ENCODE measurements at places on chromosomes 6 and 20.

DNA sequence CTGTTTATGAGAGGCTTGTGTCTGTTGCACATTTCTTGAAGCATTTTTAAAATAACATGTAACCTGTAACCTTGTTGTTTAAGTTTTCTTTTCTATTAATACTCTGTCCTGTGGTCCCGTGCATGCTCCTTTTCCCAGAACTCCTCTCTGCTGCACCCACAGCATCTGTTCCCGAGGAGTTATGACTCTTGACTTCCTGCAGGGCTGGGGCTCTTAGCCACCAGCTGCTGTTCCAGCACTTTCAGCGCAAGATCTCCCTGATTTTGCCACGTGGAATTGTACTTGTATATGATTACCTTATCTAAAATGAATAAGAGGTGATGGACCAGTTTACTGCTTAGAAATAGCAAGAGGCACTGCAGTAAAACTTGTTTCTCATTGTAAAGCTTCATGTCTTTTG is 150.6 kb downstream of the QKI start:
- DNase-seq: no peak

GRCh38 chr6:158686791-158687381 is 37.0 kb downstream of the SYTL3 start:
- no peak for DNase-seq

GRCh38 chr6:74073999-74074398 is 378.0 kb downstream of the CD109 start:
- DNase-seq: no peak

DNA sequence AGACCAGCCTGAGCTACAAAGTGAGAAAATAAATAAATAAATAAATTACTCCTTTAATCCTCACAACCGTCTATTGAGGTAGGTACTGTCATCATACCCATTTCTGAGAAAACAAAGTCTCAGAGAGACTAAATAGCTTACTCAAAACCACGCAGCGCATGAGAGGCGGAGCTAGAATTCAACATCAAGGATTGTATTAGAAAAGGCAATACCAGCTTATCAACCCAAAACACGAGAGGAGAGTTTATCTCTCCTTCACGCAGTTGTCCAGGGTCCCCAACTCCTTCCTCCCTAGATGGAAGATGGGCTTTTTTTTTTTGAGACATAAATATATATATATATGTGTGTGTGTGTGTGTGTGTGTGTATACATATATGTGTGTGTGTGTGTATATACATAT is 12.2 kb downstream of the HNF4A start:
- no peak for DNase-seq

DNA sequence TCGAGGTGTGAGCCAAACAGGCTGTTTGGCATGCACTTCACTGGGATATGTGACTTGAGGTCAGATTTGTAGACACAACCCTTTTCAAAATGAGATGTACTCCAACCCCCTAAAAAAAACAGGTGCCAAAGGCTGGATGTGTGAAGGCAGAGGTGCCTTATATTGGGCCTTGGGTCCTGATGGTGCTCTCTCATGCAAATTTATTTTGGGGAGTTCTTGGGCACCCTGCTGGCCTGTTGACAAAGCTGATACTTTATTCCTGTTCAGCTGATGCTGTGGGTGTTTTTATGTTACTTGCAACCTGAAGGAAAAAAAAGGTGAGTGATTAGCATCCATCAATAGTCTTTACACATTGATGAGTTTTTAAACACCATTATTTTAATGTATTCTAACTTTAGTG is 121.5 kb downstream of the DNAH8 start:
- DNase-seq: no peak

GRCh38 chr20:19777981-19778380 is 19.9 kb downstream of the RIN2 start:
- no peak for DNase-seq

DNA sequence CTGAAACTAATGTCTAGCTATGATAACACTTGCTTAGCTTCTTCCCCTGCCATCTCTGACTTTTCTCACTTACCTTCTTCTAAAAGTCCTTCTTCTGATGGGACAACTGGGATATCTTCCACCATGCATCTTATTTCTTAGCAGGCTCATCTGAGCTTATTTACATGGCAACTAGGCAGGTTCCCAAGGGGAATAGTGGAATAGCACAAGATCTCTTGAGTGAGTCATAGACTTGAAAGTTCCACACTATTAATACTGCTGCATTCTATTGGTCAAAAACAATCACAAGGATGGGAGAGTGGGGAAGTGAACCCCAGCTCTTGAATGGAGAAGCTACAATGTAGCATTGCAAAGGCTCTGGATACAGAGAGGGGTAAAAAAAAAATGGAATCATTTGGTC is 142.1 kb downstream of the HAO1 start:
- DNase-seq: no peak

GRCh38 chr6:154602296-154602695 is 91.8 kb upstream of the CNKSR3 start:
- no peak for DNase-seq

- DNase-seq: no peak
Observed at GRCh38 chr20:40997116-40997515, 31.5 kb upstream of the TOP1 start.

- no peak for DNase-seq
Observed at GRCh38 chr6:11865680-11866300, 87.2 kb upstream of the ADTRP start.

DNA sequence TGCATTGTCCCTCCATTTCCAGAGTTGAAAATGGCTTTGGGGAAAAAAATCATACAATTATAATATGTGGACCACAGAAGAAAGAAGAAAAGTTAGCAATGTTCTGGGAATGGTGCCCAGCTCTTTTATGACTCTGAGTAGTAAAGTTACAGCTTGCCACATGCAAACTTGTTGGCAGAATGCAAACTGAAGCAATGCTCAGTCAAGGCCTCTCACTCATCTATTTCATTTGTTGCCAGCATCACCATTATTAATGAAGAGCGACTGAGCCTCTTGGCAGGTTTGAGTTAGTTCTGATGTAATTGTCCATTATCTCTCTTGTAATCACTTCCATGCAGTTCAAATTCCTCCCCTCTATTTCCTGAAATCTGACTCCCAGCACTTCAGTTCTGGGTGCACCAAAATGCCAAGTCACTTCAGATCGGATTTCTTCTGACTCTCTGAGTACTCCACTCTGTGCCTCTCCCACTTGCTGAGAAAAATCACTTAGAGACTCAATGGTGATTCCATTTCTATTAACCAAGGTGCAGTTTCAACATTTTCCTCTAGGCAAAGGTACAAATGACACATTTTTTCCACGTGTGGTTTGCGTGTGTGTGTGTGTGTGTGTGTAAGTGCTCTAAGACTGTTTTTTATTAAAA is 154.4 kb upstream of the STMND1 start:
- no peak for DNase-seq

GRCh38 chr6:163302747-163303146 is 111.8 kb upstream of the QKI start:
- no peak for DNase-seq

GRCh38 chr20:48338717-48339116 is 489.1 kb downstream of the PREX1 start:
- DNase-seq: no peak

GRCh38 chr6:7646394-7646793 is 56.4 kb downstream of the SNRNP48 start:
- DNase-seq: no peak

DNA sequence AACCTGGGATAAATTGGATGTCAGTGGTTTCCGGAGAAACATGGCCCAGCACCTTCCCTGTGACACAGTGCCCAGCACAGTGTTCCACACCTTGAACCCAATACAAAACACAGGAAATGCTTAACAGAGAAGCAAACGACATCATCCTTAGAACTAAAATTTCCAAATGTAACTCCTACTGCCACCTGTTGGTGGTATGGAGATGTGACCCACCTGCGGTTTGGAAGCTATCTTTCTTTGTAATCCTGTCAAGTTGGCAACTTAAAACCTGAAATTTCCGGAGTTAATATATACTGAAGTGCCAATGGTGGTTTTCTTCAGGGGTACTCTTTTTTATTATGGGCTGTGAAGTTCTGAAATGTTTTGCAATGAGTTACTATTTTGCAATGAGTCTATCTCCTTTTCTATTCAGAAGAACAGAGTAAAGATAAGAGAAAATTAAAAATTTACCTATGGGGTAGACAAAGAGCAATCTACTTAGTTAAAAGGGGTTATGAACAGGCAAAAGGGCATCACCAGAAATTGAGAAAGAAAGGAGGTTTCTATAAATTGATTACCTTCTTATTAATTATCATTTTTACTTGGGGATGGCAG is 658.8 kb downstream of the PTPRT start:
- DNase-seq: no peak

- DNase-seq: no peak
Observed at GRCh38 chr20:5612581-5613301, 137.5 kb upstream of the SHLD1 start.

- DNase-seq: no peak
Observed at GRCh38 chr6:169665289-169665688, 36.5 kb downstream of the WDR27 start.

DNA sequence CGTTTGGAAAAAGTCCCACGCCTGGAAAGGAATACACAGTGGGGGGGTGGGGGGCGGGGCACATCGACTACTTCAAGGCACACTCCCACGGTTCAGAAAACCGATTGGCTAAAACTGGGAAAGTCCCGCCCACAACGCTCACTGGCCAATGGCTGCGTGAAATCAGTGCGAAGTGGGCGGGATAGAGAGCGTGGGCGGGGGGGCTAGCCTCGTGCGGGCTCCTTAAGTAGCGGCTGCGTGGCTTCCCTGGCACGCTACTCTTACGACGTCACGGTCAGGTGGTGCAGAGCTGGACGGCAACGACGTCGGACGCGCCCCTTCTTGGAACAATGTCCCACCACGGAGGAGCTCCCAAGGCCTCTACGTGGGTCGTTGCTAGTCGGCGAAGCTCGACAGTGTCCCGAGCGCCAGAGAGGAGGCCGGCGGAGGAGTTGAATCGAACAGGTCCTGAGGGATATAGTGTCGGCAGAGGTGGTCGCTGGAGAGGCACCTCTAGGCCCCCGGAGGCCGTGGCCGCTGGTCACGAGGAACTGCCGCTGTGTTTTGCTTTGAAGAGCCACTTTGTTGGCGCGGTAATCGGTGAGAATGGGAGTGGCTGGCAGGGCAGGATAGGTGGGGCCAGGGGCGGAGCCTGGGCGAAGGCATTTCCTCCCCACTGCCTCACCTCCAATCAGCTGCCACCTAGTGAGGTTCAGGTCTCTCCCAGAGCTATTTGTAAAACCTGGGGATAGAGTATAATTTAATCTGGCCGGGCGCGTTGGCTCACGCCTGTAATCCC is at the start of gene DDX43:
Gene DDX43 (plus strand): TSS at position 252 of the 778 bp plus-strand sequence. CDS start 78 bp downstream, at position 330.
- no peak for DNase-seq

DNA sequence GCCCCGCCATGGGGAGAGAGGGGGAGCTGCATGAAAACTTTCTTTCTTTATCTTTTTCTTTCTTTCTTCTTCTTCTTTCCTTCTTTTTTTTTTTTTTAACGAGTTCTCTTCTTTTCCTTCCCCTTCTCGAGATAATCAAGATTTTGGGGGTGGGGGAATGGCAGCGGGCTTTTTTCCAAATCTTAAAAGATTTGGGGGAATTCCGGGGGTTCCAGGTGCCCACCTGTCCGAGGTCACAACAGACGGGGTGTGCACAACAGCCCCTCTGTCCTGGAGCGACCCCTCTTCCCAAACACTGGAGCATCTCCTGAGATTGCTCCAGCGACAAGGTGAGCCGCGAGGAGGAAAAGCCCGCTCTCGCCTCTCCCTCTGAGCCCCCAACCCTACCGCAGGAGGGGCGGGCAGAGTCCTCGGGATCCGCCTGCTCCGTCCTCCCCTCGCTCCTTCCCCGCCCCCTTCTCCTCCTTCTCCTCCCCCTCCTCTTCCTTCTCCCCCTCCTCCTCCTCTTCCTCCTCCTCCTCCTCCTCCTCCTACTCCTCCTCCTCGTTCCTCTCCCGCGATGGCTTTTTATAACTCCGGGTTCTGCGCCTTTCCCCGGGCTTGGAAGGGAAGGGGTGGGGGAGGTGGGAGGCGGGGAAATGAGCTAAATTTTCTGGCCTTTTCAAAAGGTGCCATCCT is 689 bp upstream of the KCNB1 start:
- DNase-seq: no peak

DNA sequence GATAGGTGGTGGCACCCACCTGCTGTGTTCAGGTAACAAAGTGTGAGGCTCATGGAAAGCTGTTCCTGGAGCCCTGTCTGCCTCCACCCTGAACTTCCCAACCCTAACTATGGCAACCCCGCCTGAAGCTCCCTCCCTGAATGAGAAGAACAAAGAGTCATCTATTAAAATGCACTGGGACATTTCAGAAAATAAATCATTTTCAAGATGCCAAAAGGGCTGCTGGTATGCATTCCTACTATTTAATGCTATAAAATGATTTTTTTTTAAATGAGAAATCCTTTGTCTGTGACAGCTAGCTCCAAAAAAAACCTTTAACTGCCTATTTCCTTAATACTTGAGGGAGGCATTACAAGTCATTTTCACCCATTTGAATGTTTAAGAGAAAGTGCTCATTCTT is 84.3 kb upstream of the MRPS10 start:
- no peak for DNase-seq

- no peak for DNase-seq
Observed at GRCh38 chr20:55730321-55730720, 275.0 kb downstream of the CBLN4 start.

DNA sequence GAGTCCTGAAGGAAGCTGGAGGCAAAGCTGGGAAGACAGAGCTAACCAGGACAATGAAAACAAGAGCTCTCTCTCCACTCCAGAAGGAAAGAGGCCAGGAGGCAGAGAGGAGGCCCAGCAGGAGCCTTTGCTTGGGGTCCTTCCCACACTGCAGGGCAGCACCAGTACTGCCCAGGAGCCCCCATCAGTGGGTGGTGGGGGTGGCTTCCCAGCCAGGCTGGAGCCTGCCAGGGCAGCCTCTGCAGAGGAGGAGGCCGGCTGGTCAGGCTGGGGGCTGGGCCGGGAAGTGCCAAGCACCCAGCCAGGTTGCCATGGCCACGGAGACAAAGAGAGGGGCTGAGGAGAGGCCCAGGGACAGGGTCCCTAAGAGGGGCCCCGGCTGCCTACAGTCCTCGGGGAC is 33.4 kb downstream of the PREX1 start:
- DNase-seq: no peak

GRCh38 chr6:159043251-159043650 is 1.5 kb downstream of the TAGAP start:
- no peak for DNase-seq

DNA sequence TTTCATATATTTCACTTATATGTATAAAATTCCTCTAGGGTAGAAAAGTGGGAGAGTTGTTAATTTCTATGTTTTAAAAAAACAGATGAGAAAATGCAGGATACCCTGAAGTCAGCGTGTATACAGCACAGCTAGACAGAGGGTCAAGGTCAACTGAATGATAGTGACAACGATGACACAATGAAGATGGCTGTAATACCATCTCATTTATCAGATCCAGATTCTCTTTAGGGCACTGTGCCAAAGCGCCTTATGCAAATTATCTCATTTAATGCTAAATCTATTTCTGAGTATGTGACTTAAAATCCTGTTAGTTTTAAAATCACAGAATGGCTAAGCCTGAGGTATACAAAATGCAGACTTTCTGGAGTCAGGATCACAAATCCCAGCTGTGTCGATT is 431.4 kb upstream of the RUNX2 start:
- DNase-seq: no peak
